HFFc6 (cell line): ENCODE measurements at places on chromosomes 7 and 10. TPM values are rescaled to one million over a fixed set of nuclear protein-coding genes. Genes with fewer than 3 reads are reported as not detected.
A peak's percentile ranks its signal among the peaks of the same experiment; 100 is the strongest.

- H3K27ac ChIP-seq, result no peak overlapping the region
- peaks cover 13% of the 10 kb centered on the region for H3K36me3 ChIP-seq
- H3K27me3 ChIP-seq, result peaks cover 2% of the 10 kb centered on the region
- H3K4me1 ChIP-seq, result peaks cover 63% of the 10 kb centered on the region
- no peak overlapping the region for H3K4me3 ChIP-seq
Measured at GRCh38 chr7:55552320-55553023, 19.8 kb downstream of the VOPP1 start.

The SNCG gene
- total RNA-seq, result 2.1 to 3.1 TPM (median 3.1 TPM) in 3 replicates

- no peaks in the 10 kb centered on the region for H3K27me3 ChIP-seq
- peak; percentile 34 for DNase-seq
- H3K4me1 ChIP-seq, result peaks cover 24% of the 10 kb centered on the region
- peak overlapping the region; percentile 34; the same call in 1 of the 2 replicates for H3K27ac ChIP-seq
- H3K36me3 ChIP-seq, result peaks cover 17% of the 10 kb centered on the region
Measured at GRCh38 chr7:107180378-107180777, 11.6 kb downstream of the HBP1 start.

DNA sequence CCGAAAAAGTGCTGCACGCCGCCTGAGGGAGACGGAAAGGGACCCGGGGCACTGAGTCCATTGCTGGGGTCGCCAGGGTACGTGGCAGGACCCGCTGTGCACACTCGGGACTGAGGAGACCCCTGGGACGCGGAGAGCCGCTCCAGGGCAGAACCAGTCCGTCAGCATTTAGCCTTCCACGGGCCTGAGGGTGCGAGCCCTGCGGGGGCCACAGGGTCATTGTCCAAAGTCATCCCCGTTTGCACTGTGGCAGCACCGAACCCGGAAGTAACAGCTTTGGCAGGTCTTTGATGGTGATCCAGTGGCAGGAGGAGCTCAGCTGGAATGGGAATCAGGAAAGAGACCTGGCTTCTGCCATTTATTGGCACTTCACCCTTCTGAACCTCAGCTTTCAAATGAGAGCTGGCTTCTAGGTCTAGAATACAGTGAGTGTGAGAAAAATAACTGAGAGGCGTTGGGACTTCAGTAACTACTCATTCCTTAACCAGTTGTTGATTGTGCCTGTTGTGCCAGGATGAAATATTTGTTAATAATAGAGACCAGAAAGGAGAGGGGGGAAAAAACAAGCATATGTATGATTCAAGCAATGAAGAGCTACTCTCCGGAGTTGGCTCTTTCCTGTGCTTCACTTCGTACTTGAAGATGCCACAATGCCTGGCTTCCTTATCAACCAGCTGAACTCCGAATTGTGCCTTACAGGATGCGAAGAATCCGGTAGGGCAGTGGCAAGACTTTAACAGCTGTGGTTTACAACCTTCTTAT lies 811 bp upstream of the ARHGAP12 start:
- peaks cover 50% of the 10 kb centered on the region for H3K4me1 ChIP-seq
- no peaks in the 10 kb centered on the region; the same call in 1 of the 2 replicates for H3K27me3 ChIP-seq
- H3K36me3 ChIP-seq, result no peaks in the 10 kb centered on the region

GRCh38 chr10:131213741-131214505 lies 97.6 kb downstream of the TCERG1L start:
- H3K27me3 ChIP-seq, result no peaks in the 10 kb centered on the region; the same call in 1 of the 2 replicates
- no peak for DNase-seq
- H3K36me3 ChIP-seq, result peaks cover 3% of the 10 kb centered on the region; the same call in 1 of the 2 replicates
- no peak overlapping the region for H3K27ac ChIP-seq
- no peaks in the 10 kb centered on the region for H3K4me1 ChIP-seq

DNA sequence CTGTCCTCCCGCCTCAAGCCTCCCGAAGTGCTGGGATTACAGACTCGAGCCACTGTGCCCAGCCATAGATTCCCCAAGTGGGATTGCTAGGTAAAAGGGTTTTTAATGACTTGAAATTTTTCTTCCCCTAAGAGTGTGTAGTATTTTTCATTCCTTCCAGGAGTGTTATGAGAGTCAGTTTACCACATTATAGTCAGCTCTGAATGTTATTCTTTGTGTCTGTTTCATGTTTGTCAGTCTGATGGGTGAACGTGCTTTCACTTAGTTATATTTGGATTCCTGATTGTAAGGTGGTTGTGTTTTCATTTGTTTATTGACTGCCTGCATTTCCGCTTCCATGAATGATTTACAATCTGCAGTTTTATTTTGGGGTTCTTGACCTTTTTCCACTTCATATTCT lies 6.3 kb downstream of the ZNF212 start:
- DNase-seq, result no peak
- no peak overlapping the region for H3K4me3 ChIP-seq
- peak overlapping the region; percentile 79 for H3K27ac ChIP-seq
- peaks cover 44% of the 10 kb centered on the region for H3K4me1 ChIP-seq
- H3K36me3 ChIP-seq, result peaks cover 11% of the 10 kb centered on the region

- no peaks in the 10 kb centered on the region for H3K36me3 ChIP-seq
- no peak for DNase-seq
- H3K27me3 ChIP-seq, result peaks cover 24% of the 10 kb centered on the region
- H3K4me1 ChIP-seq, result no peaks in the 10 kb centered on the region
Measured at GRCh38 chr10:76001461-76001860, 570.0 kb downstream of the LRMDA start.

GRCh38 chr10:132632851-132633684 lies 95.5 kb downstream of the INPP5A start:
- H3K27me3 ChIP-seq, result no peaks in the 10 kb centered on the region; the same call in none of the 2 replicates
- peak overlapping the region; percentile 64; the same call in 1 of the 2 replicates for H3K4me3 ChIP-seq
- H3K27ac ChIP-seq, result peak overlapping the region; percentile 67
- peaks cover 6% of the 10 kb centered on the region; the same call in 1 of the 2 replicates for H3K36me3 ChIP-seq
- H3K4me1 ChIP-seq, result peaks cover 60% of the 10 kb centered on the region

GRCh38 chr7:99000904-99001465 lies 122.7 kb downstream of the TRRAP start:
- H3K4me3 ChIP-seq, result no peak overlapping the region
- H3K27me3 ChIP-seq, result peaks cover 2% of the 10 kb centered on the region; the same call in 1 of the 2 replicates
- DNase-seq, result peak; percentile 31
- peaks cover 15% of the 10 kb centered on the region for H3K36me3 ChIP-seq
- peaks cover 12% of the 10 kb centered on the region for H3K4me1 ChIP-seq

GRCh38 chr10:6333086-6333485 lies 130.4 kb downstream of the PFKFB3 start:
- H3K4me3 ChIP-seq, result no peak overlapping the region
- H3K36me3 ChIP-seq, result 0 out of 2 replicates have a peak, but pooled peaks cover 5% of the 10 kb centered on the region
- H3K4me1 ChIP-seq, result no peaks in the 10 kb centered on the region
- H3K27ac ChIP-seq, result no peak overlapping the region
- H3K27me3 ChIP-seq, result peaks cover 17% of the 10 kb centered on the region
- DNase-seq, result no peak

GRCh38 chr7:32587411-32587948 lies 92.2 kb downstream of the AVL9 start:
- peak overlapping the region; percentile 95 for H3K27ac ChIP-seq
- DNase-seq, result peak; percentile 69
- H3K27me3 ChIP-seq, result no peaks in the 10 kb centered on the region
- H3K4me1 ChIP-seq, result peaks cover 78% of the 10 kb centered on the region
- H3K4me3 ChIP-seq, result peak overlapping the region; percentile 72

GRCh38 chr7:80170445-80170844 lies 35.8 kb downstream of the GNAI1 start:
- H3K4me3 ChIP-seq, result no peak overlapping the region
- 0 out of 2 replicates have a peak, but pooled peaks cover 6% of the 10 kb centered on the region for H3K4me1 ChIP-seq
- peaks cover 63% of the 10 kb centered on the region for H3K36me3 ChIP-seq
